GOT3 (cell line): ENCODE measurements at places on chromosomes 5 and 9.

GRCh38 chr5:157599565-157599964 is 24.0 kb upstream of the ADAM19 start:
- DNase-seq = no peak

- DNase-seq = no peak
Observed at GRCh38 chr5:150540615-150541396, 32.9 kb downstream of the NDST1 start.

DNA sequence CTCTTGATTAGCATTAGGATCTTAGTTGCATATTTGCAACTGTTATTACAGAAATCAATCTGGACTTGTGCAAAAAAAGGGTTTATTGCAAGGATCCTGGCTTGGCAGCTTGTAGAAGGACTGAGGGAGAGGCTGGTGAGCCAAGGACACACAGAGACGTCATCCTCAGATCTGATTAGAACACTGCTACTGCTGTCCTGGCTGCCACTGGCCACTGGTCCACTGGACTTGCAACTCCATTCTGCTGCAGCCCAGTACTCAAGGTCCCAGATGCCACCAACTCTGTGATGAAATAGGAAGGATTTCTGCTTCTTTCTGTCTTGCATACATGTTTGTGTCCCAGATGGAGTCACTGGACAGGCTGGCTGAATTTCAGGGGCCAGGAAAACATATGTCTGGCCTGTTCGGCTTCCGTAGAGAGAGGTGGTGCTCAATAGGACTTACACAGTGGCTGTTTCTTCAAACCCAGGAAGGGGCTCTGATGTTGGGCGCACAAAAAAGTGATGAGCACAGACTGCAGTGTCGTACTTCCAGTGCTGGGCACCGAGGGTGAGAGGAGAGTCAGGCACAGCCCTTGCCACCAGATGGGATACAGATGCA is 68.9 kb upstream of the SH3PXD2B start:
- no peak for DNase-seq

DNA sequence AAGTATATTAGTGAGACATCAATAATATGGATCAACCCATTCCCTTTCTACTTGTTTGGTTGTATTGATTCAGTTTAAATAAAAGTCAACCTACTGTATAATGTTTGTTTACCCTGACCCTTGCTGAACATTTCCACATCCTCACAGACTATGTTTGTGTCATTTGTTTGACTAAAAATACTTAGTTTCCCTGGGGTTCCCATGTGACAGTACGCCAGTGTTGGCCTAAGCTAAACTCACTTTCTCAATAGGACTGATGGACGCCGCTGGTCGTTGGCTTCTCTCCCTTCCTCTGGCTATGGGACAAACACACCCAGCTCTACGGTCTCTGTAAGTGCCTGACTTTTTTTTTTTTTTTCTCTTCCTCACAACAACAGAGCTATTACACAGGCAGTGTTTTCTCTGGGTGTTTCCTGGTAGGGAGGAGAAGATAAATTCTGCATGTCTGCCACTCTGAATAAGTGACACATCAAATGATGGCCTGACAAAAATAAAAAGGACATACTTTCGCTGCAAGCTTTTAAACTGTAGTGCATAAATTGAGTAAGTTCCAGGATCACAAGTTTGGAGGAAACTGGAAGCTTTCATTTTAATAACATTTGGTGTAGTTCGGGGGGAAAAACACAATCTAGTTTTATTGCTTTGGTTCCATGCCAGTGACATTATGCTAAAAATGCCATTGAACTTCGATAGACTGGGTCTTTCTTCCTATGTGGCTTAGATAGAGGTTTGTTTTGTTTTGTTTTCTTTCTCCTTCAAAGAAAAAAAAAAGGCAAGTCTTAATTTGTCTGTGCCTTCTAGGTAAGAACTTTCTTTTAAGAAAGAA is 101.0 kb downstream of the CD180 start:
- DNase-seq = no peak

DNA sequence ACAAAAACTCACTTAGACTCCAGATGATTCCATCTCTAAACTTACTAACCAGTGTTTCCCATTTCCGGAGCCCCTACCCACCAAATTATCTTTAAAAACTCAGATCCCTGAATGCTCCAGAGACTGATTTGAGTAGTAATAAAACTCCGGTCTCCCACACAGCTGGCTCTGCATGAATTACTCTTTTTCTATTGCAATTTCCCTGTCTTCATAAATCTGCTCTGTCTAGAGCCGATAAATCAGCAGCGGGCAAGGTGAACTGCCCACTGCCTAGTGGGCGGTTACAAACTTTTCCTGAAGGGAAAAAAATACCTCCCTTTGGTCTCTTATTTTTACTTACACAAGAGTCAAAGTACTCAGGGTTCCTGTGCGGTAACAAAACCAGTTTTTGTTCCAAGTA is 624.4 kb upstream of the RORB start:
- no peak for DNase-seq

- no peak for DNase-seq
Observed at GRCh38 chr5:147743012-147743411, 39.5 kb downstream of the JAKMIP2 start.

DNA sequence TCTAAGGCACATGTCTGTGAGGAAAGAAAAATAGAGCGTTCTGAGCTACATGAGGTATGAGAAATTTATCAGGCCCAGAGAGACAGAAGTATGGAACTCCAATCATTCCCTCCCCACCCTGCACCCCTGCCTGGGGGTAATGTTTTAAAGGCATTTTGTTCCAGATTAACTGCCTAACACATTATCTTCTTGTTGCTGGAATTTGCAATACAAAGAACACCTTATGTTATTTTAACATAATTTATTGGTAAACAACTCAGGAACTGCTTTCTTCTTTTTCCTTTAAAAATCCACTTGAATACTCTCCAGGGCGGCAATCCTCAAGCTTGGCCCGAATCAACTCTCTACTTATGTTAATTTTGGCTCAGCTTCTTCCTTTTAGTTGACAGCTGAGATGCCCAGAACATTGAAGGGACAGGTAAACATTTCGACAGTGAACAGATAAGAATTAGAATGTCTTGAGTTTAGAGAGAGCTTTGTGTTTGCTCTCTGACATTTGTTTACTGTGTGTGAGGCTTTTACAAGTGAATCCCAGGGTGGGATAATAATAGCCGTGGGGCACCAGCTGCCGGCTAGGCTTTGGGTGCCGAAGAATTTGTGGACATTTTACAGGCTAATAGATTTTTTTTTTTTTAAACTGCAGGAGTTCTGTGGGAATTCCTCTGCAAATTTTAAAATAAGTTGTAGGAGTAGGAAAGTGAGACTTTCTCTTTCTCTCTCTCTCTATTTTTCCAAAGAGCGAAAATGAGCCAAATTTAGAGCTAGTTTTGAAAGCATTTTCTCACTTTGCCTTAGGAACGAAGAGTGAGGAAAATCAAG is 96.4 kb upstream of the TAF11L2 start:
- no peak for DNase-seq

DNA sequence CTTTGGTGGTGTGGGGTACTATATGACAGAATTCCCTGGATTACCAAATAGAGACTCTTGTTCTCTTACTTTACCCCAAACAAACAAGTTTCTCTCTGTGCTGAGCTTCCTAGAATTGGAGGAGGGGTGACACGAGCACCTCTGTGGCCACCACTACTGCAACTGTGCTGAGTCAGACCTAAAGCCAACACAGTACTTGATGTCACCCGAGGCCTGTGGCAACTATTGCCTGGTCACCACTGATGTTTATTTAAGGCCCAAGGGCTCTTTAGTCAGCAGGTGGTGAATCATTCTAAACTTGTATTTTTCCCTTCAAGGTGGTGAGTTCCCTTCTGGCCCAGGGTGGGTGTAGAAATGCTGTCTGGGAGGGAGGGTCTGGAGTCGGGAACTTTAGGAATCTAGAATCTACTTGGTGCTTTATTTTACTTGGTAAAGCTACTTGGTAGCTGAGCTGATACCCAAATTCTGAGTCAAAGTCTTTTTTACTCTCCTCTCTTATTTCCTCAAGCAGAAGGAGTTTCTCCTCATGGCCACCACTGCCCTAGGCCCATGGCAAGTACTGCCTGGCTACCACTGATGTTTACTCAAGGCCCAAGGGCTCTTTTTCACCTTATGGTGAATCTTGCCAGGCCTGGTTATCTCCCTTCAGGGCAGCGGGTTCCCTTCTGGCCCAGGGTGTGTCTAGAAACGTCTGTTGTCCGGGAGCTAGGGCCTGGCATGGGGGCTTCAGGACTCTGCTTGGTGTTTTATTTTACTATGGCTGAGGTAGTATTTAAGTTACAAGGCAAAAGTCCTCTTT is 9.8 kb downstream of the LURAP1L start:
- no peak for DNase-seq

DNA sequence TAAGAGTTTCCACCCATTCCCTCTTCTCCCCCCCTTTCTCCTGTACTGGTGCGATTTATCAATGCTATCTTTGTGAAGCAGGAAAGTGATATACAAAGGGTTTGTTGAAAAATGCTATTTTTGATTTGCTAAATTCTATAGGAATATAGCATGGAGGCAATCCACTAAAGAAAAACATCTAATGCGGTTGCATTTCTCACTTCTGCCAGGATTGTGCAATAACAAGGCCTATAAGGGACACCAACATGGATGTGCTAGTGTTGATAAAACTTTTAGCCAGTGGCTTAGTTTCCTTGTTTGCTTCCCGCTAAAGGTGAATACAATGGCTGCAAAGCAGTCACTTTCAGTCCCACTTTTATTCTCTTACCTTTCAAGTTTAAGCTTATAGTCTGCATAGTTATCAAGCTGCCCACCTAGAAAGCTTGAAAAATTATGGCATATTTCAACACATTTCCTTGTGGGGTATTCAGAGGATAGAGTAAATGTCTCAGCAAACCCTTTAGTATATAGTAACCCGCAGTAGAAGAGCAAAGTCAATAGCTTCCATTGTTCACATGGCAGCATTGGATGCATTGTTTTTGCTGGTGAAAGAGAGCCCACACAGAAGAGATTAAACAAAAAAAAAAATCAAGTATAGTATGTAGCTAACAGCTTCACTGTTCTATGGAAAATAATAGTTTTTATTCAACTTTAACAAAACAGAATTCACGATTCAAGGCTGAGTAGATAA is 674.6 kb upstream of the SEMA6A start:
- DNase-seq = no peak

DNA sequence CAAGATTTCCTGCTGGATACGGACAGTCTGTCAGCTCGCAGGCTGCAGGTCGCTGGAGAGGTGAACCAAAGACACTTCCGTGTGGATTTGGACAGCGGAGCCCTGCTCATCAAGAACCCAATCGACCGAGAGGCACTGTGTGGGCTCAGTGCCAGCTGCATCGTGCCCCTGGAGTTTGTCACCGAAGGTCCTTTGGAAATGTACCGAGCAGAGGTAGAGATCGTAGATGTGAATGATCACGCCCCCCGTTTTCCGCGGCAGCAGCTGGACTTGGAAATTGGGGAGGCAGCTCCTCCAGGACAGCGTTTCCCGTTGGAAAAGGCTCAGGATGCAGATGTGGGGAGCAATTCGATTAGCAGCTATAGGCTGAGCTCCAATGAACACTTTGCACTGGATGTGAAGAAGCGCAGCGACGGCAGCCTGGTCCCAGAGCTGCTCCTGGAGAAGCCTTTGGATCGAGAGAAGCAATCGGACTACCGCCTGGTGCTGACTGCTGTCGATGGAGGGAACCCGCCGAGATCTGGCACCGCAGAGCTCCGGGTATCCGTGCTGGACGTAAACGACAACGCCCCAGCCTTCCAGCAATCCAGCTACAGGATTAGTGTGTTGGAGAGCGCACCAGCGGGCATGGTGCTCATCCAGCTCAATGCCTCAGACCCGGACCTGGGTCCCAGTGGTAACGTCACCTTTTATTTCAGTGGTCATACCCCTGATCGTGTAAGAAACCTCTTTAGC is 658 bp downstream of the PCDHGC4 start:
- DNase-seq = no peak

GRCh38 chr5:117487556-117487955 is 912.9 kb upstream of the SEMA6A start:
- DNase-seq = no peak

DNA sequence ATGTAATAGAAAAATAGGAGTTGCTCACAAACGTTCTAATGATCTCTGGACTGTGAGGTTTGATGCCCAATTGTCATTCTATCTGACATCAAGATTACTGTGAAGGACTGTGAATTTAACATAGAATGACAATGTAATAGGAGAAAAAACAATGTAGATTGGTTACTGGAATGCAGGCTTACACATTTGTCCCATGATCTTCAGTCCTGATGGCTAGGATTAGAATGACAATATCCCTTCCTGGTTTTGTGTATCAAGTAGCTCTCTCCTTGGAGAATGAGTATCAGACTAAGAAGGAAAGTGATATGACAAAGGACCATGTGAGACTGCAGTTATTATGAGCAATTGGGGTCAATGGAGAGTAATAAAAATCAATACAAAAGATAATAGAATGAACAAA is 862.2 kb upstream of the C9orf72 start:
- no peak for DNase-seq

DNA sequence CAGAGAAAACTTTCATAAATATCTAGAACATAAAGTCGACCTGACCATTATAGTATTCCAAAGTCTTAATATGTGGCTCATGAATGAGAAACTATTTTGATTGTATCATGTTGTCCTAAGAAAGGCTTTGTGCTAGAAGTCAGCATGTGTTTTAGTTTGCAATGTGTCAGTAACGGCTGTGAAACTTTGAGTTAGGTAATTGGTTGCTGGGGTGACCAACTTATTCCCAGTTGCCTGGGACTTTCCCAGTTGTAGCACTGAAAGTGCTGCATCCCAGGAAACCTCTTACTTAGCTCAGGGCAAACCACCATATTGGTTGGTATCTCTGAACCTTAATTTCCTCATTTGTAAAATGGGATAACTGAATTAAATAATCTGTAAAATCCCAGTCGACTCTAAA is 114.6 kb upstream of the SLC12A2 start:
- DNase-seq = no peak

GRCh38 chr5:135231289-135231688 is 167.7 kb downstream of the MACROH2A1 start:
- DNase-seq = no peak

- DNase-seq = no peak
Observed at GRCh38 chr9:14741369-14741768, 18.8 kb upstream of the CER1 start.

DNA sequence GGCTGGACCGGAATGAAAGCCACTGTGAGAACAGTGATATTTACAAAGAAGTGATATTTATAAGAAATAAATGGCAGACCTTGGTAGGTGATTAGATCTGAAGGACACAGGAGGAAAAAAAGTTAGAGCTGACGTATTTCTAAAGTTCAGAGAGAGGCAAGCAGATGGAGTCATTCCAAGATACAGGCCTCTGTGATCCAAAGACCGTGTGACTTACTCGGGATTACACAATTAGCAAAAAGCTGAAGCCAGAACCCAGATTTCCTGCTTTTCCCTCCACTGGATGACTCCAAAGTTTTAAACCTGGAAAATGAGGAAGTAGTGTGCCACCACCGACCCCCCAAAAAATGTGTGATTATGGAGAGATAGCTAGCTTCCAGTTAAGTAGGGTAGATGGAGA is 3.1 kb upstream of the DOCK8 start:
- no peak for DNase-seq
